Natural killer cell (primary cell): ENCODE measurements at places on chromosomes 7 and 10.

- DNase-seq: no peak
Measured at GRCh38 chr7:151461942-151462230, 21.9 kb upstream of the CRYGN start.

- no peak for DNase-seq
Measured at GRCh38 chr10:83522456-83522855, 616.9 kb upstream of the GHITM start.

DNA sequence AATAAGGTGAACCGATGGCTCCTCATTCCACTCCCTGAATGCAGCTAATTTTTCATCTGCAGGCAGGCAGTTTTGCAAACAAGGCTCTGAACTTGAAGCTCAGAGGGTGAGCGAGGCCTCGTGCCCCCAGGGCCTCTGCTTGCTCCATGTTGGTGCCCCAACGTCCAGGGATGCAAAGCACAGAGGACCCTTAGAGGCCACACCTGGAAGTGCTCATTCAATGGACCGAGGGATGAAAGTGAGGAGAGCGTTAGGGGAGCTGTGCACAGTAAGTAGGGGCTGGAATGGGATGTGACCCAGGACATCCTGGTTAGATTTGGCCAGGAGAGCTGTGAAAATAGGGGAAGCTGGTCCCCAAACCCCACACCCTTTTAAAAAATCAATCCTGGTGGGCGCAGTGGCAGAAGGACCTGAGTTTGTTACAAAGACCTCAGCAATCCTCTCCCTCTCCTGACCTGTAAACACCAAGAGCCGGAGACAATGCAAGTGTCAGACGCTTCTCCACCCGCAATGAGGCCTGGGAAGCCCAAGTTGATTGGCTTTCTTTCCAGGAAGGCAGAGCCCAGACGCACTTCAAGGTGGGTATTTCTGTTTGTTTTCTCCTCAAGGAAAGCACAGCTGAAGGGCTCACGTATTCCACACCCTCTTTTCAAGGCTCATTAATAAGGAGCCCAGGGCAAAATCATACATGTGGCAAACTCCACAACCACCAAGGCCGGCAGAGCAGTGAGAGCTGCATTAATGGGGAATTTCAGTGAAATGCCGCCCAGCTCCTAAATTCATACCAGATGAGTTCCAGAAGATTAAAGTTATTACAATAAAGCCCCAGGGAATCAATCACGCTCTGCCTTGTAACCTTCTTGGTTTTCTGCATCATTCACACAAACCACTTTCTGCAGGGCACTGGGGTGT, 14.1 kb upstream of the CXCL12 start:
- no peak for DNase-seq

DNA sequence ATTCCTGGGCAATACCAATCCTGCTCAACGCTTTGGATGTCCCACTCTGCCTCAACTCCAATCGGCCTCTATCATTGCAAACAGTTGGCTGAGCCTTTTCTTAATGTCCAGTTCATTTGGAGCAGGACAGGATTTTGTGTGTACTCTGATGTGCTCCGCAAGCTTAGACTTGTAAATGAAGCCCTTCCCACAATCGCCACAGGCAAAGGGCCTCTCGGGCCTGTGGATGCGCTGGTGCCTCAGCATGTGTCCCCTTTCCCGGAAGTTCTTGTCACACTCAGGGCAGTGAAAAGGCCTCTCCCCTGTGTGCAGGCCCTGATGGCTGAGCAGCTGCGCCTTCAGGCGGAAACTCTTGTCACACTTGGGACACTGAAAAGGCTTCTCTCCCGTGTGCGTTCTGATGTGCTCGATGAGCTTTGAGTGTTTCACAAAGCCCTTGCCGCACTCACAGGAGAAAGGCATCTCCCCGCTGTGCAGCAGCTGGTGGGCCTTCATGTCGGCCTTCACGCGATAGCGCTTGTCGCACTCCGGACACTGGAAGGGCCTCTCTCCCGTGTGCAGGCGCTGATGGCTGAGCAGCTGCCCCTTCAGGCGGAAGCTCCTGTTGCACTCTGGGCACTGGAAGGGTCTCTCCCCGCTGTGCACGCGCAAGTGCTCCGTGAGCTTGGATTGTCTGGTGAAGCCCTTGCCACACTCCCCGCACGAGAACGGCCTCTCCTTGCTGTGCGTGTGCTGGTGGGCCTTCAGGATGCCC, 20.0 kb downstream of the ZNF786 start:
- no peak for DNase-seq

GRCh38 chr7:39688611-39689480, 65.5 kb downstream of the RALA start:
- DNase-seq: no peak

DNA sequence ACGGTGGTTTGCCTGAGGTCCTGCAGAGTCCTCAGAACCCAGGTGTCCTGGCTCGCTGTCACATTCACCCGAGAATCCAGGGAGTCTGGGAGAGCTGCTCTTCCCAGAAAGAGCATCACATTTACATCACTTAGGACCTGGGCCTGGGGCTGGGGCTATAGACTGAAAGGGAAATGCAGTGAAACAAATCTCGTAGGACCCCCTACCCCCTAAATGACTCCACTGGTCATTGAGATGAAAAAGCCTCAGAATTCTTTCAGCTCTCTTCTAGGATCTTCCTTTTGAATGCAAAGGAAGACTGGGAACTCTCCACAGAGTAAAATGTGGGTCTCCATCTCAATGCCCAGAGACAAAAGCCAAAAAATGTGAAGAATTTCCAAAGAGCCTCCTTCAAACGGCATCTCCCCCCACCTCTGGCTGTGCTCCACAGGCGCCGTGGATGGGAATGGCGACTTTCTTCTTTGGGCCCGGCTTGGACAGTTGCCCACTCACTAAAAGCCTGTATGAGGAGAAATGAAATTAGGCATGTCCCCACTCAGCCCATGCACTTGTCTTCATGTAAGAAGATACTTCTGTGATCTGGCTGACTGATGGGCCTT, 49.0 kb upstream of the PODXL start:
- DNase-seq: no peak

DNA sequence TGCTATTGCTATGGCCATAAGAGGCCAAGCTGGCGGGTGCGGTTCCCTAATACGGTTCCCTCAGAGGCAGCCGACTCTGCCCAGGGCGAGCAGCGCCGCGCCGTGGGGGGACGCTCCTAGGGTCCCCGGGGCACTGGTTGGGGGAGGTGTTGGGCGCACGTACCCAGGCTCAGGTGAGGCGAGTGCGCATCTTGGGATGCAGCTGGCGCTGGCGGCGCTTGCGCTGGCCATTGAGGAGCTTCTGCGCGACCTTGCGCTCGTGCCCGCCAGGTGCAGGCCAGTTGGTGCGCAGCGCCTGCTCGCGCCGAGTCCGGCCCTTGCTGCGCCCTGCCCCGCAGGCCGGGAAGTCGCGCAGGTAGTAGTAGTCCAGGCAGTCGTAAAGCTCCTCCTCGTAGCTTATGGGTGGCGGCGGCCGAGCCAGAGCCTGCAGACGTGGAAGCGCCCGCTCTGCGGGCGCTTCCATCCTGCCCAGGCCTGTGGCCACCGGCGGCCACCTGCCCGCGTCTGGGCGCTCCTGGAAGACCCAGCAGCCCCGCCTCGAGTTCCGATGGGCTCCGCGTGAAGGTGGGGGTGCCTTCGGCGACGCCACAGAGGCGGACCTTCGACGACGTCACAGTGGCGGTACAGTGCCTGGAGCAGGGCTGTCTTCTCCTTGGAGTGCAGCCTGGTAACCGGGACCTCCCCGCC, at the start of gene NUPR2:
TSS of gene NUPR2 (minus strand) at position 566 of the 687 bp plus-strand sequence. CDS start at position 463, 103 bp downstream.
- DNase-seq: no peak

DNA sequence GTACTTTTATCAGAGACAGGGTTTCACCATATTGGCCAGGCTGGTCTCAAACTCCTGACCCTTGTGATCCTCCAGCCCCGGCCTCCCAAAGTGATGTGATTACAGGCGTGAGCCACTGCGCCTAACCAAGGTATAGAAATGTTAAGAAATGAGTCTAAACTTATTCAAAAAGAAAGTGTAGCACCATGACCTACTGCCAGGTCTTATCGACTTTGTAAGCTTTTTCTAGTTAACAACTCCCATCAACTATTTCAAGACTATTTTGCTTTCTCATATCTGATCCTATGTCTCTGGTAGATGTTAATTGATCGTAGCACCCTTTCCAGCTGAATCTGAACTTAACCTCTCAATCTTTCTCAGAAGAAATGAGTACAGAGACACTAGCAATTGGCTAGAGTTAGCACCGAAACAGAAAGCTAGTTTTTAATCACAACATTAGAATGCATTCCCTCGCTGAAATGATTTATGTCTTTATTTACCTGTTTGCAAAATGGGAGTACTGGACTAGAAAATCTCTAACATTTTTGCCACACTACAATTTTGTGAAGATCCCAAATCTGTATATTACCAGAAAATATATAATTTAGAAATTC, 114.0 kb upstream of the HGF start:
- DNase-seq: no peak
